ENCODE measurements at places on chromosomes 7 and 10.
A peak's percentile ranks its signal among the peaks of the same experiment; 100 is the strongest.

- DNase-seq, result no peak
Observed at GRCh38 chr7:142835487-142835886, 19.4 kb upstream of the EPHB6 start.

- no peak for DNase-seq
Observed at GRCh38 chr10:60430836-60431597, 41.3 kb upstream of the ANK3 start.

GRCh38 chr10:89959433-89960110 is 258.2 kb downstream of the KIF20B start:
- DNase-seq, result no peak

GRCh38 chr10:660970-661596 is 28.4 kb downstream of the DIP2C start:
- peak; percentile 37 for DNase-seq

DNA sequence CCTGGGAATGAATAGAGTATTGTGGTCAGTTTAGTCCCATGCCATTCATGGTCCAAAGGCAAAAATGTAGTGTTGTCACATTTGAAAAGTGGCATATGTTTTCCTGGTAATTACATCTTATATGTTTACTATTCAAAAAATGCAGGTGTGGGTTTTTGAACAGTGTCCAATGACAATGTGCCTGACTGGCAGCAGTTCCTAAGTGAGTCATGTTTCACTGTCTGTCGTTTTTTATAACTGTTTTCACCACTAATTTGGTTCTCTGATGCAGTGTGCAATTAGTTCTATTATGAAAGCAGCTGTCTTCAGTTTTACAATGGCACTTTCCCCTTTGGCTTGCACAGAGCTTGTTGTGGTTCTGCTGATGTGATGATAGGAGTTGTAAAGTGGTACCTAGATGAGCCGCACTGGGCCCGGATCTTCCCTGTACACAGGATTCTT is 162.3 kb downstream of the SEM1 start:
- peak; percentile 4 for DNase-seq

DNA sequence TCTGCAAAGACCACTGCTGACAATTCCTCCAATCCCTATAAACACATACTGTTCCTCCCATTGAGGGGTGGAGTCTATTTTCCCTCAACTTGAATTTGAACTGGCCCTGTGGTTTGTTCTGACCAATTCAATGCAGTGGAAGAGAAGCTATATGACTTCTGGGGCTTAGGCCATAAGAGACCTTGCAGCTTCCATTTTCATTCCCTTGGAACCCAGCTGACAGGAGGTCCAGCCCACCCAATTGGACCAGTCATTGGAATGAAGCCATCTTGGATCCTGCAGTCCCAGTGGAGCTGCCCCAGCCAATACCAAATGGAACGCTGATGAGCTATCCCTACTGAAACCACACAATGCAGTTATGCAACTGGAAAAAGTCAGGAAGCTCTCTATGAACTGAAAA is 8.9 kb upstream of the TMED4 start:
- DNase-seq, result no peak

- no peak for DNase-seq
Observed at GRCh38 chr10:10828623-10829022, 189.0 kb upstream of the CELF2 start.

DNA sequence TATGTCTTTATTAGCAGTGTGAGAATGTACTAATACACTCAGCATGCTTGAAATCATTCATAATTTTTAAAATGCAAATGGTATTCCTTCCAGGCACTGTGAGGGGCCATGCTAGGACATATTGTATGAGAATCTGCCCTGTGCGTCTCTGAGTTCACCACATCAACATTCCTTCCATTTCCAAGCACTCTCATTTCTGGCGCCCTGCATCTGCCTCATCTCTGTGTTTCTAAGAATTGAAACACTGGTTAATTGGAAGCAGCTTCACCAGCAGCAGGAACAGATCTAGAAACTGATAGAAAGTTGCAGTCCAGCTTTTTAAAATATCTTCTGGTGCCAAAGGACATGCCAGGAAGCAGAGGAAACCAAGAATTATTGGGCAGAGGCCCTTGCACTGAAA is 555.9 kb upstream of the DPP6 start:
- DNase-seq, result no peak

DNA sequence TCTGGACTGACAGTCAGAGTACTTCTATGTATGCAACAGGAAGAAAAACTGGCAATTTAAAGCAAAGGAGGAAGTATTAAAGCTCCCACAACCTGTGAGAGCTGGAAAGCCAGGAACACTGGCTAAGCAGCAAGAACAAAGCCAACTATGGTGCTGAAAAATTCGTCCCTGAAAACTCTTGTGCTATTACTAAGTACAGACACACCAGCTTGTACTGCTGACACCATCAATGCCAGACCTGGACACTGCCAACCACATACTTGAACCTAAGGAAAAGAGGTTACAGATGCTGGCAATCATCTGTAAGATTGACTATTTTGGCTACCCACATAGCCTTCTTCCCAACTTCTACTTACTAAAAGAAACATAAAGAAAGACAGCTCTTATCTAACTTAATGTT is 1110.6 kb downstream of the SORCS3 start:
- no peak for DNase-seq

DNA sequence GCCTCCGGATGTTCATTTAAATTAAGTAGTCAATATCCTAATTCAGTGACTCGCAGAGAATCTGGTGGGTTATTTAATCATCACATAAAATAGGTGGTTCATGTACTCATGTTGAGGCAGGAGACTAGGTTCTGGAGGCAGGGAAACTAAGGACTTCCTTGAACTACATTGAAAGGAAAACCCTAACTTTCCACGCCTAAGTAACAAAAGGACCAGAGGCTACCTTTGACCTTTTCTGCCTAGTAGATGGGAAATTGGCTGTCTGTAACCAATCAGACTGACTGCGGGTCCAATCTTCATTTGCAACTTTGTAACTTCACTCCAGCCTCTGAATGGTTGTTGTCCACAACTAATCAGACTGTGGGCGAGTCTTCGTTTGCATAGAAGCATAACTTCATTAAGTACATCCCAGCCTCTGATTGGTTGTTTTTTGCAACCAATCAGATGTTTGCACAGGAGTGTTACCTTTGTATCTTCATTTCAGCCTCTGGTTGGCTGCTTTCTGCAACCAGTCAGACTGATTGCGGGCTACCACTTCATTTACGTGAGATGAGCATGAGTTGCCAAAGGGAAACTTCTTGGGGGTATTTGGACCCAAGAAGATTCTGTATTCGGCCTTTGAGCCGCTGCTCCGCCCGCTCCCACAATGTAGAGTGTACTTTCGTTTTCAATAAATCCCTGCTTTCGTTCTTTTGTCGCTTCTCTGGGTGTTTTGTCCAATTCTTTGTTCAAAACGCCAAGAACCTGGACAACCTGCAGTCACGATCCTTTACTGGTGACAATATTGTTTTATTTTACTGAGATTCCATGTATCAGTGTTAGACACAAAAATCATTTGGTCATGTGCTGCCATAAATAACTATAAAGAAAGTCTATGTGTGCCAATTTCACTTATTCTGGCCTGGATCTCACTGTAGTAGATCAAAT is 1.7 kb upstream of the ST7 start:
- no peak for DNase-seq

DNA sequence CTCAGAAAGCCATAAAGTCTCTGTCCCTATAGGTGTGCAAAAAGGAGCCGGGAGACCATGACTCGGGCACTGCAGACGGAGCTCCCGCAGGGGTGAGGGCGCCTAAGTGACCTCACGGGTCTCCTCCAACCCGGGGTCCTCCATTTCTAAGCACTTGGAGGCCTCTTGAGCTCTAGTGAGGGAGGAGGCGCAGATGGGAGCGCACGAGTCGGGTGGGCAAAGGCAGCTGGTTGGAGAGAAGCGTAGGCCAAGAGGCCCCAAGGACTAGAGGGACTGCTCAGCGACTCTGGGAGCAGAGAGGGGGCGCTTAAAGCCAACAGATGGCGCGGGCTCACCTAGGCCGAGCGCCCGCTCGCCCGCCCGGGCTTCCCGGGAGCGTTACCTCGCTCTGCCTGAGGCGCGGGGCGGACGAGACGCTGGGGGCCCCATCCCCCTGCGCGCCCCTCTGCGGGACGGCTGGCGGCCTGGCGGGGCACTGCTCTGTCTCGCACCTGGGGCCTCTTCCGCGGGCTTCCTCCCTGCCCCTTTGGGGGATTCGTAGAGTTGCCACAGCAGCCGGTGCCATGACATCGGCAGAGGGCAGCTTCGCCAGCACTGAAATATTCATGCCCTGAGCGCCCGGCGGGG is 523 bp upstream of the CDH23 start:
- DNase-seq, result peak; percentile 89
